ENCODE measurements at places on chromosomes 2 and 18.

GRCh38 chr2:232982926-232983668 lies 30.0 kb downstream of the NGEF start:
- no peak for DNase-seq

DNA sequence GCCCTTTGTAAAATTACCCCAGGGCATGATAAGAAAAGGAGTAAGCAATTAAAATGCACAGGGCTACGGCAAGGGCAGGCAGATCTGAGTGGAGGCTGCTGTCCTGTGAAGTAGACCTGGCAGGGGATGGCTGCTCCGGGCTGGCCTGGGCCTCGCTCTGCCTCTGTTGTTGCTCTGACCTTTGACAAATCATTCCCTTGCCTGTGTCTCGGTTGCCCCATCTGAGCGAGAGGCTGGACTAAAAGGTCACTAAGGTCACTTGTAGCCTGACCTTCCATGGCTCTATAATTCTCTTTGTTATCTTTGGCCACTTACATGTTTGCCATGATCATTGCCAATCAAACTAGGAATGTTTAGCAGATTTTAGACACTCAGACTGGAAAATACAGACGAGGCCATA lies 118.1 kb downstream of the KLHL29 start:
- DNase-seq: no peak

- no peak for DNase-seq
Observed at GRCh38 chr2:3251946-3252345, 125.7 kb downstream of the EIPR1 start.

DNA sequence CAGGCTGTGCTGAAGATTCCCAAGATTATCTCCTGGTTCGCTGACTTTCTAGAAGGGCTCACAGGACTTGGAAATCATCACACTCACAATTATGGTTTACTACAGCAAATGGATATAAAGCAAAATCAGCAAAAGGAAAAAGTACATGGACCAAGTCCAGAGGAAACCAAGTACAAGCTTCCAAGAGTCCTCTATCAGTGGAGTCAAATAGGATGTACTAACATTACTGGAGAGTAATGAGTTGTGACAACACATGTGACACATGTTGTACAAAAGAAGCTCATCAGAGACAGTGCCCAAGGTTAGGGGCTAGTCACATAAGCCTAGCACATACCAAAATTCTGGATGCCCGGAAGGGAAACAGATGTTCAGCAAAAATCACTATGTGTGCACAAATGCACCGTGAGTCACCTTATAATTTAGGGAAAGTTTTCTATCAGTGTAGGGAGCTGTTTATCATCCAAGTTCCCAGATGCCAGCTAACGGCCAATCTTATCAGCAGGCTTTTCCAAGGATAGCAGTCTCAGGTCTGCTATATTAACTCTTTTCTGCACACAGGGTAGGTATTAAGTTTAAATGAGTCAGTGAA lies 9.5 kb downstream of the TMEM237 start:
- DNase-seq: no peak

DNA sequence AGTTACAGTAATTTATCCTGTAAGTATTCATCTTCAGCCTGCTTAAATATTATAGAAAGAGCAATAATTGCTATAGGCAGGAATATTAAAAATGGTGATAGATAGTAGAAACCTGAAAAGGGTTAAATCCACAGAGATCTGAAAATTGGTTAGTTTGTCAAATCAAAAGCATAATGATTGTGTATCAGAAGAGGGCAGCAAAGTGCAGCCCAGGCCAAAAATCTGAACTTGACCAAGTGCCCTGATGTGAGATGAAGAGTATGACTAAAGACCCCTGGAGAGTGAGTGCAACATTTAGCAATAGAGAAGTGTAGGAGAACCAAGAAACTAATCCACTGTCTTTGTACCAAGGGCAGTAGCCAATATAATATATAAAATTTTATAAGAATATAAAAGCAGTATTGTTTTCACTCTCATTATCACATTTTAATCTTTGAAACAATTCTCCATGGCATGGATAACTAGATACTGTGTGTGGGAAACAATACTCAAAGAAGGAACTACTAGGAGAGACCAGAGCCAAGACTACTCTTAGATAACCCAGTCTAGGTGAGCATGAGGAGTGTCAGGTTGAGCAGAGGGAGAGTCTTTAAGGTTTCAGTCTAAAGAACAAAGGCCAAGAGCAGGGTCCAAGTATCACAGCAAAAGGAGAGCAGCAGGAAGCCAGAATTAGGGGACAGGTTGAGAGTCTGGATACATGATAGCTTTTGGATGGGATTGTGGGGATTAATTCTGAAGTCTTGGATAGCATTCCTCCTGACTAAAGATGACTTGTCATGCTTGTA lies 148.7 kb downstream of the CALCRL start:
- no peak for DNase-seq

- no peak for DNase-seq
Observed at GRCh38 chr2:72261076-72261475, 113.4 kb upstream of the CYP26B1 start.

DNA sequence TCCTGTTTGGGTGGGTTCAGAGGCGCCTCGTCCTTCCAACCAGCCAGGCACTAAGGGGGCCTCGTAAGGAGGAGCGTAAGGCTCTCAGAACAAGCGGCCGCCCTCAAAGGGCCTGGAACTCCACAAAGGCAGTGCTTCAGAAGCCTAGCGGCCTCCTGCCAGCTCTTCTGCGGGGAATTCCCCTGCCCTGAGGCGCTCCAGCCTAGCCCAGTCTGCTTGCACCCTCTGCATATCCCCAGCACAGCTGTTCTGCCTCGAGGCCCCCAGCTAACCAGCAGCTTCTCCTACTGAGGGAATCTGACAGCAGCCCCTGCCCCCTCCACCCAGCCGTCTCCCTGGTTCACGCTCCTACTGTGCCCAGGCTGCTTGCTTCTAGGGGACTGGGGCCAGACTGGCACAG lies 265.9 kb downstream of the TFCP2L1 start:
- no peak for DNase-seq

GRCh38 chr18:41905786-41906527 lies 49.1 kb upstream of the PIK3C3 start:
- DNase-seq: no peak

GRCh38 chr18:57621246-57621604 lies 411 bp downstream of the NARS1 start:
- no peak for DNase-seq

GRCh38 chr18:434410-434809 lies 66.1 kb downstream of the COLEC12 start:
- DNase-seq: no peak

DNA sequence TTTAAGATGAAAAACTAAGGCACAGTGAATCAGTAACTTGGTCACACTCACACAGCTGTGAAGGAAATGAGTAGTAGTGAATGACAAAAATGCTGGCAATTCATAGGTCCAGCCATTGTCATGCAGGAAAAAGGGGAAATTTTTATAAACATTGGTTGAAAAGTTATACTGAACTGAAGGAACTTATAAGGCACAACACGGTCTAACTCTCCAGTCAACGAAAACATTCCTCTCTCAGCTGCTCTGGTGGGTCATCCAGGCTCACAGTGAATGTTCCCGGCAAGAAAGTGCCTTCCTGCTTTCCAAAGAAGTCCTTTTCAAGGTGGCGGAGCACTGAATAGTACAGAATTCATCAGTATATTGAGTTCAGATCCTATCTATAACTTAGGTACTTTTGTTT lies 476.1 kb downstream of the DCC start:
- DNase-seq: no peak

DNA sequence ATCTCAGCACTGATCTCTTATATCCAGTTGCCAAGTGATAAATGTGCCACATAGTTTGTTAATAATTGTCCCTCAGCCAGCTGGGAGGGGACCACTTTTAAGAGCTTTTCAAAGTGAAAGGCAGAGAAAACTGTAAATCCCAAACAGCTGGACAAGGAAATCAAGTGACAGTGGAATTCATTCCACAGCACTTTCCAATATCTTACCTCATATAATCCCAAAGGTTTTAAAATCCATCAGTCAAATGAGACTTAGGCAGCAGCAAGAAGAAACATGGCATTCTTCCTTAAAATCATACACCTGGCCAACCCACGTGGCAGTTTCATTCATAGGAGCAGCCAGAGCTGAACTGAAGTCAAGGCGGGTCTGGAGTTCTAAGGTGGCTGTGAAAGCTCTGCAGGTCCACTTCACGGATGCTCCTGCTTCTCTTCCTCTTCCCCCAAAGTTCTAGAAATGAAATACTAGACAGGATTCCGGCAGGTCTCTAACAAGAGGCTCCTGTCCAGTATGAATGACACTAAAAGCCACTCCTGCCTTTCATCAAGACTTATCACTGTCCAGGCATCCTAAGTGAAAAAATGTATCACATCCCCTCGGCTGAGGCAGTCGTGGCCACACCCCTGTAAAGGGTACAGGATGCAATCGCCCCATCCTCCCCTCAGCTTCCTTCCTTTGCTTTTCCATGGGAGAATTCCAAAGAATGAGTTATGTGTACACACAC lies 190.4 kb upstream of the STK17B start:
- no peak for DNase-seq

DNA sequence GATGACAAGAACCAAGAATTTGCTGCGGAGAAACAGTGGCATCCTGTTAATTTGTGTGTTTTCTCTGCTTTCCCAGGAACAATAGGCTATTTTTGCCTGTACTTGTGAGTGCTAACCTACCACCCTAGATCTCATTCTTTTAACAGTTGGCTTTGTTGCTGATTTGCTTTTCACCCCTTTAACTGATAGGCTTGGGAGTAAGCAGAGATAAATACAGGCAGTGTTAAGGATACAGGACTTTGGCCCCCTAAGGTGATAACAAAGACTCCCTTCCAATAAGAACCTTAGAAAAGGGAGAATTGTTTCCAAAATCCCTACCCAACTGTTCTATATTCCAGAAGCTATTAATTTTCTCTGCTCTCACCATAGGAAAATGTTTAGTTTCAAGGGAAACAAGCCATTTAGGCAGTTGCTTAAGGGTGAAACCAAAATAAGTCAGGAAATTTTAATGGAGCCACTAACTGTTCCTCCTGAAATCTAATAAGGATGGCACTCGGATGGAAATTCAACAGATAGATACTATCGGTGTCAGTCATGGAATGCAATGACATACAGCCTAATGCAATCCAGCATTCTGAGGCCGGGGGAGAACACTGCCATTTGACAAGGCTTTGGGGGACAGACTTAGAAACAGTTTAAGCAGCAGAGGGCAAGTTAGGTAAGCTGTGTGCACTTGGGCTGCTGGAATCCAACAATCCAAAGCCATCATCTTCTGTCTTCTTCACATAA lies 238.8 kb downstream of the RNF152 start:
- DNase-seq: no peak

- no peak for DNase-seq
Observed at GRCh38 chr2:237752761-237753165, 45.8 kb upstream of the RBM44 start.

GRCh38 chr2:152072011-152072410 lies 26.8 kb downstream of the CACNB4 start:
- DNase-seq: no peak

DNA sequence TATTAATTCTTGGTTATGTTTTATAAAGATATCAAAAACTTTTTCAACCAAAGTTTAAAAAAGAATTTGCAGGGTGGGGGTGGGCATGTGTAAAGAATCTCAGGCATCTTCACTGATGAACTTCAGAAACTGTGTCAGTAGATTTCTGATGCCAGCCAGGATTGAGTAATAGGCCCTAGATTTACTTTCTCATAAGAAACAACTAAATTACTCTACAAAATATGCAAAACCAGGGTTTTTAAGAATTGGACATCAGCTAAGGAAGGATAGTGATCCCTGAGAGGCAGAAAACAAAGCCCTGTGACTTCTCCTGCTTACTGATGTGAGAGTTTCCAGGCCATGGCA lies 11.9 kb upstream of the IL1R1 start:
- no peak for DNase-seq

DNA sequence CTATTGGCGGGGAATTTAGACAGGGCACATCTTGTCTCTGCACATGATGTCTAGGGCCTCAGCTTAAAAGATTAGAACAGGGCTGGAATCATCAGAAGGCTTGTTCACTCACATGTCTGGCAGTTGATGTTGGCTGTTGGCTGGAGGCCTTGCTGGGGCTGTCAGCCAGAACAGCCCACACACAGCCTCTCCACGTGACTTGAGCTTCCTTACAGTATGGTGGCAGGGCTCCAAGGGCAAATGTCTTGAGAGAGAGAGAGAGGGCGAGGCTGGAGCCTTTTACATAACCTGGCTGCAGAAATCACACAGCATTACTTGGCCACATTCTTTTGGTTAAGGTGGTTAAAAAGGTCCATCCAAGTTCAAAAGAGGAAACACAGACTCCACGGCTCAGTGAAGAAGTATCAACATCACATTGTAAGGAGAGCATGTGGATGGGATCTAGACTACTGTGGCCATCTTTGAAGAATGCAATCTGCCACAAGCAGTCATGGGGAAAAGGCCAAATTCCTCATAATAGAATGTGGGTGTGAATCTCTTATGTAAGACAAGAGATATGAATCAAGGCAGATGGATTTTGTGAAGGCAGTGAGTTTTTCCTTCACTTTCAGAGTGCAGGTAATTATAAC lies 30.4 kb downstream of the SRSF7 start:
- DNase-seq: no peak

Measured in NCI-H1436 treated with DMSO at 0.1 percent for 48 hours (cell line).